ENCODE measurements at places on chromosomes 1 and 21. TPM values are rescaled to one million over a fixed set of nuclear protein-coding genes. Genes with fewer than 3 reads are reported as not detected.

- no peak for DNase-seq
These were observed 74.6 kb downstream of the CRB1 start for GRCh38 chr1:197342669-197343068.

Gene NEGR1
- total RNA-seq = 0.28 TPM

Gene LCE6A
- total RNA-seq = not detected

DNA sequence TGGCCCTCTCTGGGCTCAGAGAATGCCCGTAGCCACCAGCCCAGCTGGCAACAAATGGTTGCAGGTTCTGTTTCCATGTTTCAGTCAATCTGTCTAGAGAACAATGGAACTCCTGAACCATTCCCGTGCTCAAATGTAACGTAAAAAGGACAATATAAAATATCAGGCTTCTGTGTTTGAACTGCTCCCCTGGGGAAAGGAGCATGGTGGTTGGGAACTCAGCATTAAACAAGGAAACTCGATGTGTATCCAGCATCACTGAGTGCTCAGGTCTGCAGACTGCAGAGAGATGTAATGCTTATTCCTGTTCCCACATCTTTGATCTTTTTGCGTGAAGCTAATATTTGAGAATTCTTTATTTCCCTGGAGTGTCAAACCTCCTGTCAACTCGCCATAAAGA is 326.5 kb downstream of the KIF26B start:
- no peak for DNase-seq

Gene MAST2
- total RNA-seq = 79.2 TPM

DNA sequence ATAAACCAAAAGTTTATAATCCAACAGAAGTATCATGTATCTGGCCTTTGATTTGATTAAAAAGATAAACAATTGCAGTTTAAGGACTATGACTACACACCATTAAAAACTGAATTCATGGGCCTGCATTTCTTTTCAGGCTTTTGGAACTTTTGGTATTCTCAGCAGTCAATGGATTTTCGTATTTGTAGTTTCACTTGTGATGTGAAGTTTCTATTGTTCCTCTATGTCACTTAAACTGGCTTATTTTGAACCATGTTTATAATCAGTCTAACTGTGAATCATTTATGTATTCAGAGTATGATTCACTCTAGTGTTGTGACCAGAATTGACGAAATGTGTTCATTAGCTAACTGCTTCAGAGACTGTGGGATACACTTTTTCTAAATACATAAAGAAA is 132.9 kb downstream of the COQ8A start:
- no peak for DNase-seq

DNA sequence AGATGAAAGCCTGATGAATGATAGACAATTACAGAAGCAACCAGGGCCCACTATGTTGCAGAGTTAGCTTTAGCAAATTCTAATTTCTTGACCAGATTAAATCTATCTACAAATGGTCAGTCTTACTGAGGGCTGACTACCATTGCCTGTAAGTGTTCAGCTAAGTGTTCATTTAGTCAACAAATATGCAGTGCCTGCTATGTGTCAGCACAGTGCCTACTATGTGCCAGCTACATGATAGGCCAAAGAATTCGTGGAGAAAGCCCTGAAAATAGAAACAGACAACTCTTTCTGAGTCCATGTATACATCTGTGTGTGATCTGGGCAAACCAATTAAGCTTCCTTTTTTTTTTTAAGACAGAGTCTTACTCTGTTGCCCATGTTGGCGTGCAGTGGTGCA is 212.8 kb downstream of the SMYD3 start:
- DNase-seq = no peak

- peak; percentile 38 for DNase-seq
These were observed 200.1 kb upstream of the DAB1 start for GRCh38 chr1:57623791-57624538.

- no peak for DNase-seq
These were observed 6.2 kb upstream of the OXCT2 start for GRCh38 chr1:39777306-39777705.

- no peak for DNase-seq
These were observed 91.9 kb downstream of the GTF2B start for GRCh38 chr1:88799491-88799890.

DNA sequence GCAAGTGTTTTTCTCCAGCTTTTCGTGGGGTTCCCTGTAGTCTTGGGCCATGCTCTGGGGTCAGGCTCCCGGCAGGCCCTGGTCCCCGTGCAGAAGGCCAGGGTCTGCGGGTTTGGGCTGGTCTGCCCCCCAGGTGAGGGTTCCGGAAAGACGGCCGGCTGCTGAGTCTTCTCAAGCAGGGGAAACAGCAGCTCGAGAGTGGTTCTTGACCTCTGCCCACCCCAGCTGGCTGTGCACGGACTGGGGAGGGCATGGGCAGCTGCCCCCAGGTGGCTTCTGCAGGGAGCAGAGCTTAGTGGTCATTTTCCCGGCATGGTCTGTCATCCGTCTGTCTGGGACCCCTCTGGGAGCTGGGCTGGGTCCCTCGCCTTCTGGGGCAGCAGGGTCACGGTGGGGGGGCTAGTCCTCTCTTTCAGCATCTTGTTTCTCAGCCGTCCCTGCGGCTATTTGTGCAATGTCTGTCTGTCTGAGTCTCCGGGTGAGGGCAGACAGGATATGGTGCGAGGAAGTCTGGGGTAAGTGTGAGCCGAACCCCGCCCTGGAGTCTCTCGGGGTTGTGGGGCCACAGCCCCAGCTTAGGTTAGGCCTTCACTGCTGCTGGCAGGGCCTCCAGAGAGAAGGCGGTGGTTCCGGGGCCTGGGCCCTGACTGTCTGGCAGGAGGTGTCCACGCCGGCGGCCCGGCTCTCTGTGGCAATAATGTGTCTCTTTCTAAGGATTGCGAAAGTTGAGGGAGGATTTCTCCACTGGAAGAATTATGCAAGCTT is 6.1 kb downstream of the SKI start:
- DNase-seq = peak; percentile 98

Gene DHX9
- 183 TPM for total RNA-seq

DNA sequence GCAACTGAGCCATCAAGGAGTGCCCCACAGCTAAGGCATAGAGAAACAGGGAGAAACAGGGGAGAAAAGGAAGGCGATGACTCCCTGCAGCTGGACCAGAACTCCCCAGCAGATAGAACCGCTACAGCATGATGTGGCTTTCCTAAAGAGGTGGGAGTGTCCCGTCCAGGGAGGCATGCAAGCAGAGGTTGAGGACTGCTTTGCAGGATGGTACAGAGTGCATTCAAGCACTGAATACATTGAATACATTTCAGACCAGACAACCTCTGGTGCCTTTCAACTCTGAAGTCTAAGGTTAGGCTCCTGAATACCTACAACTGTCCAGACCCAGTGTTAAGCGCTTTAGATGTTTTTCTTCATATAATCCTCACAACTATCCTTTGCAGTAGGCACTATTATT is 13.3 kb downstream of the DLGAP3 start:
- DNase-seq = no peak

DNA sequence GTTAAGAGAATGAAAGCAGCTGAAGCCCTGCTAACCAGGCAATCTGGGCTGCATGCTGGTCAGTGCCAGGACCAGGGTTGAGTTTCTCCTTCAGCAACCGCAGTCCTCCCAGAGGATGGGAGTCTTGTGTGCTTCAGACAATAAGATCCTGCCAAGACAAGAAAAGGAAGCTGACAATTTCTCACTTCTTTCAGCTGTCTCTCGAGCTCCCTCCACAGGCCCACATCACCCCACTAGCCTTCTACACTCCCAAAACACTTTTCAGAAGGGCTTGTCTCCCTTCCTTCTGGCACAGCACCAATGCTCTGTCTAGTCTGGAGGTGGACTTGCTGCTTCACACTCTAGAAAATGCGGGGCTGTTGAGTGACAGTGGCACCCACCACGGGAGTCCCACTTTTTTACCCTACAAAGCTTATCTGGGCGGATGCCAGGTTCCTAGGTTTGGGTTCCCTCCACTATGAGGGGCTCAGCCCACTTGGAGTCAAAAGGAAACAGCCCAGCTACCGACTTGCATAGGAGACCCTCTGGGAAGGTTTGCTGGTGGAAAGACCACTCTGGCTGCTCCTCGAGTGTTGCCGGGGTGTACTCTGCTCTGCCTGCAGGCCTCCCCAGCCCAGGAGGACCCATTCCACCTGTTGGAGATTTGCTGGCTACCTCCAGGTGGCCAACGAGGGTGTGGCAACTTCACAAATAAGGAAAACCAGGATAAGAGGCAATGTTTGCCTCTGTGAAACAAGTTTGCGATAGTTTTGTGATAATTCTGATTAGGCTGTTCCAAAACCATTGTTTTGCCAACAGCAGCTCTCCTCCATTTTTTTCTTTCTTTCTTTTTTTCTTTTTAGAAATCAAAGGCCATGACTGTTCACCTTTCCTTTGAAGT is 68.9 kb downstream of the TENT5C start:
- no peak for DNase-seq

DNA sequence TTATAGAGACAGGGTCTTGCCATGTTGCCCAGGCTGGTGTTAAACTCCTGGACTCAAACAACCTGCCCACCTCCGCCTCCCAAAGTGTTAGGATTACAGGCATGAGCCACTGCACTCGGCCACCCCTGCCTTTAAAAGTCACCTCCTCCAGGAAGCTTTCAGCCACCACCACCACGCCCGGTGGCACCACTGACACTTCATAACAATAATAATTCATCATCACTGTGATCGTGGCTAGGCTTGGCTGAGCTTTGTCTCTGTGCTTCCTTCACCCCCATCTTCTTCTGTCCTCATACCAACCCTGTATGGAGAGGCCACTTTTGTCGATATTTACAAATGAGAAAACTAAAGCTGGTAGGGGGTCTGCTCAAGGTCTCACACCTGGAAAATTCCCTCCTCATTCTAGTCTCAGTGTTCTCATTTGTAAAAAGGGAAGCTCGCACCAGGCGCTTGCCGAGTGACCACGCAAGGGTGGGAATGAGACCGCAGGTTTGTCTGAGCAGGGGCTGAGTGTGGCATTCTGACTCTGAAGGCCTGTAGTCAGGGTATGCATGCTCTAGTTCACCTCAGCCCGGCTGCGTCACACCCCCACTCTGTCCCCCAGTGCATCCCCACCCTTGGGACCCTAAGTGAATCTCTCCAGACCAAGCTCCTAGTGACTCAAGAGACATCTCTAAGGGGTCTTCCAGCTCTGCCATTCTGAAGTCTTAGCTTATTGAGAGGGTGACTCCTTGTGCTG is 12.9 kb upstream of the EPHA2 start:
- DNase-seq = no peak

Gene C1QTNF12
- total RNA-seq = not detected

Gene GRHL3
- total RNA-seq = 0.54 TPM

Gene MACF1
- 146 TPM for total RNA-seq

DNA sequence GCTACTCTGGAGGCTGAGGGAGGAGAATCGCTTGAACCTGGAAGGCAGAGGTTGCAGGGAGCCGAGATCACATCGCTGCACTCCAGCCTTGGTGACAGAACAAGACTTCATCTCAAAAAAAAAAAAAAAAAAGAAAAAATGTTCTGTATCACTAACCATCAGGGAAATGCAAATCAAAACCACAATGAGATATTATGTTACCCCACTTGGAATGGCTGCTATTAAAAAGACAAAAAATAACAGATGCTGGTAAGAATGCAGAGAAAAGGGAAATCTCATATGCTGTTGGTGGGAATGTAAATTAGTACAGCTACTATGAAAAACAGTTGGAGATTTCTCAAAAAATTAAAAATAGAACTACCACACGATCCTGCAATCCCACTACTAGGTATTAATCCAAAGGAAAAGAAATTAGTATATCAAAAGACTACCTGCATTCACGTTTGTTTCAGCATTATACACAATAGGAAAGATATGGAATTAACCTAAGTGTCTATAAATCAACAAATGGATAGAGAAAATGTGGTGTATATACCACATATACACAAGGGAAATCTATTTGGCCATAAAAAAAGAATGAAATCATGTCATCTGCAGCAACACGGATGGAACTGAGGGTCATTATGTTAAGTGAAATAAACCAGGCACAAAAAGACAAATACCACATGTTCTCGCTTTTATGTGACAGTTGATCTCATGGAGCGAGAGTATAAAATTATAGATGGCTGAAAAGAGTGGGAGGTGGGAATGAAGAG is 62.6 kb downstream of the ABL2 start:
- DNase-seq = peak; percentile 34

Data from cardiac muscle cell (in vitro differentiated cells and primary cell).